ENCODE measurements at places on chromosomes 4 and X.

DNA sequence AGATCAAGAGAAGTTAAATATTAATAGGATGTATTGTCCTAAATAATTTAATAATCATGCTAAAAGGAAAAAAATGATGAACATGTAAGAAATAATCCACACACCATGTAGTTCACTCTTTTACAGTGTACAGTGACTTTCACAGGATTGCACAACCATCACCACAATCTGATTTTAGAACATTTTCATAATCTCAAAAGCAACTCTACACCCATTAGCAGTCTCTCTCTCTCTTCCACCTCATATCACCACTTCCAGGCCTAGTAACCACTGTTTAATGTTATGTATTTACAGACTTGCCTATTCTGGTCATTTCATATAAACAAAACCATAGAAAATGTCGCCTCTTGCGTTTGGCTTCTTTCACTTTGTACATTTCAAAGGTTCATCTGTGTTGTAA is 153.4 kb downstream of the FSTL5 start:
- DNase-seq = no peak

- DNase-seq = no peak
Observed at GRCh38 chr4:175702703-175703102, 109.4 kb downstream of the GPM6A start.

- no peak for DNase-seq
Observed at GRCh38 chrX:131270080-131270479, 19.0 kb downstream of the IGSF1 start.

DNA sequence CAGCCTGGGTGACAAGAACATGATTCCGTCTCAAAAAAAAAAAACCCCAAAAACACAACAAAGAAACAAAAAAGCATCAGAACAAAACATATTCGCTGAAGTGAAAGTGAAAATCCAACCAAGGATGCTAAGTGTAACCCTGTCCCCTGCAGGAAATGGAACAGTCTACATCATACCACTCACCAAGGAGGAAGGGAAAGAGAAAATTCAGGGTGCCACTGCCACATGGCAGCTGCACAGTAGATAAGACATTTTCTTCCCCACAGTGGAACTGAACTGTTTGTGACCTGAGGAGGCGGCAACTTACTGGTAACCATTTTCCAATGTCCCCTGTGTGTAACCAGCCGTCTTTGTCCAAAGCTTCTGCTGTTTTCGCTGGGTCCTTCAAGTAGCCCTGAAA is 28.2 kb upstream of the CENPU start:
- DNase-seq = no peak

DNA sequence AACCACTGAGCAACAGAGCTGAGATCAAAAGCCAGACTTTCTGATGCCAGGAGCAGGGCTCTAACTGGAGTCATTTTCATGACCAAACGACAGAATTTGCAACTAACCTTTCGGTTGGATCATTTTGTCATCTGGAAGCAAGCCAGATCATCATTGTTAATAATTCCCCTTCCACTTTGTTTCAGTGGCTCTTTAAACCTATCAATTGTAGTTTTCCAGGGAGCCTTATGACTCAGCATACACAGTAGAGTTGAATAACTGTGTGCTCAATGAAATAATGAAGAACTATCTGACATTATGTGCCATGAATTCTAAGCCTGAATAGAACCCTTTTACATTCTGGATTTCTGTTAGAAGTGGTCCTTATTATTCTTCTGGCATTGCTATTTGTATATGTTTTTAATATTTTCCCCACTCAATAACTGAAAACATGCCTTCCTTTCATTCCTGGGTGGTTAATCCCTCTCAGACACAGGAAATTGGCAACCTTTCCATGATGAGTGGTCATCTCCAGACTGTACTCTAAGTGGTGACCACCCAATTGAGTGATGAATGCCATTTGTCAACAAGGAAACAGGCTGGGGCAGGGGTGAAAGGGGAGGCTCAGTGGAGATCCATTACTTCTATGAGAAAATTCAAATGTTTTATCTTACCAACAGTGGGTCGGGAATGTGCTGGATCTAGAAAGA is 431.8 kb downstream of the BCOR start:
- no peak for DNase-seq

DNA sequence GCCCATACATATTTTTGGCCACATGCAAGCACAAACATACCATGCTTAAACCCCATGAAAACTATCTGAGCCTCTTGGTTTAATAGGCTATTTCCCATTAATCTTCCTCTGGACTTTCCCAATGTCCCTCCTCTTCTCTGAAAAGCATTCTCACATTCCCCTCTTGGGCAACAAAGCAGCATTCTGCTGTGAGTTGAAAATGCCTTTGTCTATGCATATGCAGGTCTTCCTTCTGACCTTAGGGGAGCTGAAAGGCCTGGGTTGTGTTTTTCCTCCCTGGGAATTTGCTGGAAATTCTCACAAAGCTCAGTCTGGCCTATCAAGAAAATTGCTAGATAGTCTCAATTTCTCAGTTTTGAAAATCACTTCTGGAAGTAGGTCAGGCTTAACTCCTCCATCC is 4.2 kb downstream of the VSIG4 start:
- no peak for DNase-seq

DNA sequence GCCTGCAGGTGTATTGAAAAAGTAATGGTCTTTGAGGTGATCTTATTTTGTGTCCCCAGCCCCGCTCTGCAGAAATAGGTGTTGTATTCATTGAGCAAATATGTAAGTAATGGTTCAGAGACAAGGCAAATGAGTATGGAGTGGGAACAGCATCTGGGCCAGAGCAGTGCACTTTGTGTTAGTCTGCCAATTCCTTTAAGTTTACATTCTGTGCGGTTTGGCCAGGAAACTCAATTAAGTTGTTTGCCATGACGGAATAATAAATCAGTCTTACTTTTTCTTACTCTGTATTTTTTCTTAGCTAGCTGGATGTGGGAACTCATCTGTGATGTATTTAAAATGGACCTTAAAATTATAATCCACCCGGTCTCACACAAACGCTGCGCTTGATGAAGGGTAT is 12.6 kb downstream of the DCLK2 start:
- no peak for DNase-seq

DNA sequence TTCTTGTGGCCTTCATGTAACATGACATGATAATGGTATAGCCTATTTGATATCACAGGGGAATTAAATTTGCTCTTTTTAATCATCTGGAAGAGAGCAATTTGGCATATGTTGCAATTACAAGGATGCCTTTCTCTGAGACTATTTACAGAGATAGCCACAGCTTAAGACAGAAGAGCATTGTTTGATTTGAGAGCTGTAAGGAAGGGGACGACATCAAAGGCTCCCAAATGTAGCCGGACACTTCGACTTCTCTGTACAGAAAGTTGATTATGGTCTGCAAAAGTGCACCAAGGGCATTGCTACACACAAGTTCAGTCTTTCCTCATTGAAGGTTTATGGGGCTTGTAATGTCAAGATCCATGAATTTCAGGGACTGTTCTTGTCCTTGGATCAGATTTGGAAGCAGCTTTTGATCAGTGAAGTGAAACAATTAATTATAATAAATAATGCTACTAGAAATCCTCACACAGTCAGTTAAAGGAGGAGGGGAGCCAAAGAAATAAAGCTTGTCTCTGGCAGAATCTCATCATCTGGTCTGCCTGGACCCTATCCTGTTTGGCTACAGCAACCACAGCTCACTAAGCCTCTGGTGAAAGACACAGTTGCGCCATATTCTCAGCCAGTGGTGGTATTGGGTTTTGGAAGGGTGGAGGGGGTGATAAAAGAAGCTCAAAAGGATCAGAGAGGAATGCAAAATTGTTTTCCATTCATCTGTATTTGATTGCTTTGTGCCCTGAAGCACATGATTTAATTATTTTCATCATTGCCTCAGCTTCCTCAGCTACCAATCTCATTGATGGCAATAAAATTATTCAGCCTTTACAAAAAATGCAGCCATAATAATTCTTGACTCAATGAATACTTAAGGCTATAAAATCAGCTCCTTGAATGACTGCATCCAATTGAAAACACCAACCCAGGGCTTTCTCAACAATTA is 654.3 kb upstream of the LCORL start:
- no peak for DNase-seq

DNA sequence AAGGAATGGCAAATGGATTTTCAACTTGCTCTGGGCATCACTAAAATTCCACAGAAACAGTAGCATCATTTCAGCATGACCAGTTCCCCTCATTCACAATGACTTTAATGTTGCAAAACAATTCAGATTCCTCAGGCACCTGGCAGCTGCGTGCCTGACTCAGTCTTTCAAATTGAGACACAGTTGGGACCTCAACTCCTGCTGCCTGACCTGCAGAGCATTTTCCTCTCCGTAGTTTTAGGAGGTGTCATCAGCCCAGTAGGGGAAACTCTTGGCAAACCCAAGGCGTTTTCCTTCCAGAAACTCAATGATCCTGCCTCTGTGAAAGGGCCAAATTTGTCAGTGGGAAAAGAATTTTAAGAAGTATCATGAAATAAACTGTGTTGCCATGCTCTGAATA is 388.9 kb downstream of the SPRY1 start:
- DNase-seq = peak; percentile 21

DNA sequence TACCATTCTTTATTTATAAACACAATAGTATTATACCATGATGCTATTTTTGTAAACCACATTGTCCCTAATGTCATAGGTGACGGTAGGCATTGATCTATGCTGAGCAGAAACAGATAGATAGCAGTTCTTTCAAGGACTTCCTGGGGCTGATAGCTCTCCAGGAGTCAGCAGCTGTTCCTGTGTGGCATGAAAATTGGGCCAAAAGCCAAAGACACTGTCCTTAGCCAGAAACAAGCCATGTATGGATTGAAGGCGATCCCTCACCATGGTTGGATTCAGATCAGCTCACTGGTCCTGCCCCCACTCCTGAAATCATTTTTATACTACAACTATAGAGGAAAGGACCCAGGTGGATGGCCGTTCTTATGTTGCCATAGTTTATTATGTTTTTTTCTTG is 53.6 kb downstream of the DDX60 start:
- DNase-seq = no peak

All from upper lobe of left lung (tissue), 6 donors.